ENCODE measurements at places on chromosomes 7 and 10.

DNA sequence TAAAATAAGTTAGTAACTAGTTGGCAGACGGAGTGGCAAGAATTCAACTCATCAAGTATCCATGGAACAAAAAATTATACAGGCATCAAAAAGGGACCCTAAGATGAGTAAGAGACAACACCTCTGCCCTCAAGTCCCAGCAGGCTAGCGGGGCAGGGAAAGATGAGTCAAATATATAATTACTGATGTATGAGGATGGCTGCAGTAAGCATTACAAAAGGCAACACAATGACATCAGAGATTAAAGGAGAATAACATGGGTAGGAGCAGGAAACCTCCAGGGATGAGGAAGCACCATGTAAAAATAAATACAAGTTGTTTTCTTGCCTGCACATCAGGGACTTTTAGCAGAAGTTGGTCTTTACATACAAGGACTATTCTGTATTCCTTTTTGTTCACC lies 49.4 kb downstream of the SCRN1 start:
- DNase-seq = no peak

DNA sequence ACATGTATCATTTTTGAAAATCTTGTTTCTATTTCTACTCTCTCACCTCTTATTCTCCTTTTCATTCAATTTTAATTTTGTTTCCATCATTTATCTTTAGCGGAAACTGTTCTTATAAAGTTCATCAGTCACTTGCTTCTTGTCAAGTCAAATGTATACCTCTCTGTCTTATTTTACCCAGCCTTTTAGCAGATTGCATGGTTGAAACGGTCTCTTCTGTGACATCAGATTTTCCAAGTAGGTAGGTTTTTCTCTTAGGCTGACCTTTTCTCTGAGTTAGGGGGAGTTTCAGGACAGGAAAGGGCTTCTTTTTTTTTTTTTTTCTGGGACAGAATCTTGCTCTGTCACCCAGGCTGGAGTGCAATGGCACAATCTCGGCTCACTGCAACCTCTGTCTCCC lies 195.5 kb downstream of the CDK14 start:
- no peak for DNase-seq

- no peak for DNase-seq
These were observed 1.2 kb upstream of the SGMS1 start for GRCh38 chr10:50624866-50625501.

- DNase-seq = no peak
These were observed 1.2 kb upstream of the MEOX2 start for GRCh38 chr7:15687546-15688278.

GRCh38 chr10:89621438-89621837 lies 23.6 kb downstream of the PANK1 start:
- DNase-seq = no peak

GRCh38 chr10:2984682-2985081 lies 82.7 kb upstream of the PFKP start:
- DNase-seq = no peak

DNA sequence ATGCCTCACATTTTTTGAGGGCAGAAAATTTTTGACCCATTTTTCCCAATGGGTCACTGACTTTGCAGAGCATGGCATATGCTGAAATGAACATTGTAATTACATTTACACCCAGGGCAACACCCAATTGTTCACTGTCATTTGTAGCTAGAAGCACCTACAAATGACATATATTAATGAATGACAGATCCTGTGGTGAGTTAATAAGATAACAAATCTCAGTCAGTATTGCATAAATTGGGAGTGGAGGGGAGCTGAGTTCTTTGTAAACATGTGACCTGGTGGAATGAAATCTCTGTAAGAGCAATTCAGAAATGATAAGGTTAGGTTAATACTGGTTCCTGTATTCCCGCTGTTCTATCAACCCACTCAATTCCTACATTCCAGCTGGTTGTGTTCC lies 255.1 kb upstream of the LRRN3 start:
- no peak for DNase-seq

DNA sequence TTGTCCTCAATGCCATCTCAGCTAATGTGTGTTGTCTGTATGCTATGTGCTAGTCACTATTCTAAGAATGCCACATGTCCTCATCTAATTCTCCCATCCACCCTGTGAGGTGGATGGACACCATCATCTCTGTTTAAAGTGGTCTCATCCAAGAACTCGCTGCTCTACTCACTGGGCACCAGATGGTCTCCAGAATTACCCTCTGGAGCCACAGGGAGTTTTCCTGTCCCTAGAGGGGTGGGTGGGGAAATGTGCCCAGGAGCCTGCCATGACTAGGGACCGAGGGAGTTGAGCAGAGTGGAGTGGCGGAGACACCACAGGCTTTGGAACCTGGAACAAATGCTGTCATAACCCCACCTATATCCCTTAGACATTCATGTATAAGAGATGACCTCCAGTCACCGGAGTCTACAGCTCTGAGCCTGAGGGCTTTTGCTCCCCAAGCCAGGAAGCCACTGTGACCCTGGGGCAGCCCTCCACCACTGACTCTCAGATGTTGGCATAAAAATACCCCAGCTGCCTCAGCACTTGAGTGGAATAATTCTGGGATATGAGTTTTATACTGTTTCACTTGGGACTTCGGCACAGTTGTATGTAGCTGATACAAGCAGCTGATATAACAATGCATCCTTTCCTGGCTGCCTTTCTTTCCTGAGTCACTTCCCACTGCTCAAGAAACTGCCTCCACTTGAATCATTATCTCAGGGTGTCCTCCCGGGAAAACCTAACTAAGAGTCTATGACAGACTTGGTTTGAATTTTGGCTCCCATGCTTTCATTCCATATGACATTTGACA lies 61.5 kb upstream of the RAPGEF5 start:
- no peak for DNase-seq

DNA sequence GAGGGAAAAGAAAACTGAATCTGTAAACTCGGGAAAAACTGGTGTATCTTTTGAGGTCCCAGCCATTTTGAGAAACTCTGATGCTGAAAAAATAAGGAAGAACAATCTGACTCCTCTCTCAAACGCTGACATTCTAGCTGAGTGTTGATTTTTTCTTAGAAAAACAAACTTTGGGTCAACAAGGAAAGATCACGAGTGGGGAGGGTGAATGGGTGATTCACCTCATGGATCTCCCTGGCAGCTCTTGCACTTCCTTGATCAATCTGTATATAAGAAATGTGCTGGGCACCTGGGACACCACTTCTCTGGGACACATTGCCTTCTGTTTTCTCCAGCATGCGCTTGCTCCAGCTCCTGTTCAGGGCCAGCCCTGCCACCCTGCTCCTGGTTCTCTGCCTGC lies at the start of gene PIP:
TSS of gene PIP (plus strand) at position 297 of the 400 bp plus-strand sequence. CDS start at position 337, 40 bp downstream.
- no peak for DNase-seq

DNA sequence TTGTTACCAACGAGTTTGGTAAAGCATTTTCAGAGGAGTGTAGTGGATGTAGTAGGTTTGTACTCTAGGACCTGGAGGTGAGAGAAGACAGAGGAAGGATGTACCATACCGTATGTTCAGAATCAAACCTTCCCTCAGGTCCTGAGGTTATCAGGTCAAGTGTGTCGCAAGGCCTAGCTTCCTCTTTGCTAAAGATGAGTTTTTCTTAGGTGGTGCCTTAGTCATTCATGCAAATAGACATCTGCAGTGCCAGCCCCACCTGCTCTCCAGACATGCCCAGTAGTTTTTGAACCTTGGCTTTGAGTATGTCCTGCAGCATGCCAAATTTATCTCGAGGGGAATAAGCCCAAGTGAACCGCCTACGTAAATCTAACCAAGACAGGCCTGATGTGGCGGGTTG lies 71.3 kb downstream of the HDAC9 start:
- no peak for DNase-seq

- DNase-seq = no peak
These were observed 45.7 kb downstream of the FAM171A1 start for GRCh38 chr10:15325243-15325943.

- no peak for DNase-seq
These were observed 457.6 kb upstream of the COBL start for GRCh38 chr7:51774178-51774577.

- DNase-seq = no peak
These were observed 1.4 kb downstream of the IDE start for GRCh38 chr10:92572362-92573090.

- DNase-seq = no peak
These were observed 117.5 kb upstream of the ANLN start for GRCh38 chr7:36272211-36272566.

- DNase-seq = no peak
These were observed 244.8 kb upstream of the TCERG1L start for GRCh38 chr10:131556061-131556896.

DNA sequence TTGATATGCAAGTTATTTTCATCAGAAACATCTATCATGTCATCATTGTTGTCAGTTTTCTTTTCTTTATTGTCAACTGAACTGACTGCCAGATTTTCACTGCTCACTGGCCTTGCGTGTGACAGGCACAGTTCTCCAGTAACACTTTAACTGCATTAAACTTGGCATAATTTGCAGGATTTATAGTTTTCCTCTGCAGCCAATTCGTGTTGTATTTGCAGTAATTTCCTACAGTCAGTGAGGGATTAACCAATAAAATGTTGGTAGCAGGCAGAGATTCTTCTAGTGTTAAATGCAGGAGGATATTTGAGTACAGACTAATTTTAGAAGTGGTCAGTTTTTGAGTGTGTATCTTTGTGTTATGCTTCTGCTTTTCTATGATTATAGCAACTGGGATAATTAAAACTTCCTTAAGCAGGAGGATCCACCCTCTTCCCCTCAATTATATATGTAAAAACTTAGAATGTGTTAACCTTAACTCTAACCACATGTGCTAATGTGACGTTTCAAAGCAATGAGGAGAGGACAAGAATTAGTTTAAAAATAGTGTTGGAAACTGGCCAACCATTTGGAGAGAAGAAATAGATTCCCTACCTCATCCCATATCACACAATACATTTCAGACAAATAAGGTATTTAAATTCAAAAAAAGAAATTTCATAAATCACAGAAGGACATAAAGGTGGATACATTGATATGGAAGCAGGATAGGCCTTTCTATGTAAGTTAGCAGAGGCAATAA lies 365.5 kb upstream of the BMPER start:
- DNase-seq = no peak

DNA sequence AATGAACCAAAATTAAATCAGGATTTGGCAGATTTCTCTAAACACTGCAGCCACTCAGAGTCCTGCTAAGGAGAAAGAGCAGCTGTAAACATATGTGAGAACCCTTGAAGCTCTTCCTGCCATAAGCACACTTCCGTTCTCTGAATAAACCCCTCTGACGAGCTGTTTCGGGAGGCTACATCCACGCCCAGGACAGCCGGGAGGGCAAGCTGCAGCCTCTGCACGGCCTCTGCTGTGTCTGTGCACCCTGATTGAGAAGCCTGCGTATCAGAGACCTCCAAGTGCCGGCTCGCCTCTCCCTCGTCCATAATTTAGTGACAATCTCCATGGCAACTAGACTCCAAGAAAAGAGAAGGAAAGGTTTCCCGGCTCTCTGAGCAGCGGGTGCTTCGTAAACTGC lies 114.4 kb downstream of the PTPRN2 start:
- DNase-seq = no peak

- no peak for DNase-seq
These were observed 159.0 kb upstream of the SHH start for GRCh38 chr7:155971180-155971770.

DNA sequence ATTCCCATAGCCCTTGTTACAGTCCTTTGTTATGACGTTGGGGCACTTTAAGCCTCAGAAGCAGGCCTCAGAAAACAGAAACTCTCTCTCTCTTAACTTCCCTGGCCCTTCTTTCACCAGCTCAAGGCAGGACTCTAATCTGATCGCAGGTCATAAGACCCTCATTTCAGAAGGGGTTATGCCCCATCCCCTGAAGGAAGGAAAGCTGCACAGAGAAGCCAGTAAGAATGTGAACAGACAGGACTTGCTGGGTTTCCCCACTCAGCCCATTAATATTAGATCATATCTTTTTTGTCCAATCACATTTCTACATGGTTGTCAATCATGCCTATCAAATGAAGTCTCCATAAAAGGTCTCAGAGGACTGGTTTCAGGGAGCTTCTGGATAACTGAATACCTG lies 49.3 kb upstream of the PHF14 start:
- no peak for DNase-seq
